ENCODE measurements at places on chromosomes 7 and 10. TPM values are rescaled to one million over a fixed set of nuclear protein-coding genes. Genes with fewer than 3 reads are reported as not detected.
A peak's percentile ranks its signal among the peaks of the same experiment; 100 is the strongest.

GRCh38 chr7:128873234-128873633, 10.6 kb downstream of the ATP6V1F start:
- H3K4me3 ChIP-seq = no peak overlapping the region
- no peaks in the 10 kb centered on the region for H3K36me3 ChIP-seq
- no peak overlapping the region for H3K27ac ChIP-seq
- H3K27me3 ChIP-seq = peaks cover 25% of the 10 kb centered on the region
- DNase-seq = no peak

- H3K27me3 ChIP-seq = peaks cover 15% of the 10 kb centered on the region
- no peak overlapping the region for H3K4me3 ChIP-seq
- H3K36me3 ChIP-seq = no peaks in the 10 kb centered on the region
- no peak overlapping the region for H3K27ac ChIP-seq
Observed at GRCh38 chr10:77943121-77943901, 16.8 kb upstream of the DLG5 start.

- H3K27me3 ChIP-seq = peaks cover 37% of the 10 kb centered on the region
- H3K36me3 ChIP-seq = no peaks in the 10 kb centered on the region
- no peak for DNase-seq
- H3K4me3 ChIP-seq = no peak overlapping the region
Observed at GRCh38 chr10:113225903-113226302, 275.9 kb downstream of the TCF7L2 start.

GRCh38 chr10:52463826-52464225, 149.7 kb downstream of the DKK1 start:
- no peaks in the 10 kb centered on the region for H3K36me3 ChIP-seq
- H3K4me1 ChIP-seq = no peaks in the 10 kb centered on the region
- H3K27ac ChIP-seq = no peak overlapping the region
- no peak for DNase-seq

GRCh38 chr7:129990403-129991192, 37.8 kb upstream of the UBE2H start:
- peaks cover 3% of the 10 kb centered on the region for H3K27me3 ChIP-seq
- H3K4me1 ChIP-seq = no peaks in the 10 kb centered on the region

- no peak overlapping the region for H3K4me3 ChIP-seq
- H3K27ac ChIP-seq = no peak overlapping the region
- no peaks in the 10 kb centered on the region for H3K4me1 ChIP-seq
- peaks cover 5% of the 10 kb centered on the region for H3K36me3 ChIP-seq
Observed at GRCh38 chr7:139948587-139949335, 114.0 kb downstream of the PARP12 start.

DNA sequence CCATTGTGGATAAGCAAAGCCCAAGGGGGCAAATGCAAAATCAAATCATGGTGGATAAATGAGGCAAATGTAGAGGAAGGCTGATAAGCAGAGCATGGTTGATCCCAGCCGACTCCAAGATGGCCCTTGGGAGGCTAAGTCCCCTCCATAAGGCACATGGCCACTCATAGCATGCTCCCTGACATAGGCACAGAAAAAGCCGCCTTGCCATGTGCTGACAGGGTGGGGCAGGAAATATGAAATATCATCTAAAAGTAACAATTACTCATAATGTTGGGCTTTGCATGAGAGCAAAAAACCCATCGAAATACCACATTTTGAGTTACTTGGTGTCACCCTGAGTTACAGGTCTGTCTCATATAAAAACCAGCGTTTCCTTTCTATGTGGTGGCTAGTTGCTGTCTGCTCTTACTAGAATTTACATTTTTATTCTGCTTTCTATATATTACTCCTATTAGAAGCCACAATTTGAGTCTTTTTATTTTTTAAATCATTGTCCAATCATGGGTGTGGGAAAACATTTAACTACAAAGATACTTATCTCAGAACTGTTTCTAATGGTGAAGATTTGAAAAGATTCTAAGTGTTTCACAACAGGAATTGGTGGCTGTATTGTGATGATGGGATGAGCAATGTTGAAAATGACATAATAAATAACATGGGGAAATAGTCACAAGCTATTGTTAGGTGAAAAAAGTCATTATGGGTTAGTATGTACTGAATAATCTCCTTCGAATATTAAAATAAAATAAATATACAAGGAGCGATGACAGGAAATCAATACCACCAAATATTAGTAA, 102.7 kb downstream of the CUBN start:
- peaks cover 2% of the 10 kb centered on the region for H3K36me3 ChIP-seq
- H3K27me3 ChIP-seq = peaks cover 2% of the 10 kb centered on the region
- H3K4me1 ChIP-seq = peaks cover 84% of the 10 kb centered on the region
- DNase-seq = peak; percentile 91

GRCh38 chr7:130721486-130722277, 12.3 kb downstream of the KLF14 start:
- no peaks in the 10 kb centered on the region for H3K36me3 ChIP-seq
- no peak overlapping the region for H3K4me3 ChIP-seq
- H3K27me3 ChIP-seq = peaks cover 32% of the 10 kb centered on the region
- peak; percentile 50 for DNase-seq
- H3K27ac ChIP-seq = no peak overlapping the region
- H3K4me1 ChIP-seq = no peaks in the 10 kb centered on the region

DNA sequence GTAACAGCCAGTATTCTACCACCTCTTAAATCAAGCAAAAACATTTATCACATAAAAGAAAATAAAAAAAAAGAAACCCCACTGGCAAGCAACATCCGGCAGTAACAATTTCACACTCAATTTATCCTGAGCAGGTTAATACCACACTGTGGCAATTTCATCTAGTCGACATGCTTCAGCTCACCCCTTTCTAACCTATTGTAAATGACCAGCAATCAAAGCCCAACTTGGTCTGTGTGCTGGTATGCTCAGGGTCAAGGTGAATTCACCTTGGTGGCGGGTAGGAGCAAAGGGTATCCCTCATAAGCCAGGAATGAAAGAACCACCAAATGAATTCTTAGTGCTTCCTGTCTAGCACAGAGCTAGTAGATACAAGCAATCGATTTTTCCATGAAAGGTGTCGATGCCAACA, 109.1 kb upstream of the AFAP1L2 start:
- H3K27me3 ChIP-seq = no peaks in the 10 kb centered on the region
- H3K36me3 ChIP-seq = peaks cover 20% of the 10 kb centered on the region
- no peak for DNase-seq

GRCh38 chr10:18473424-18474117, 177.8 kb downstream of the NSUN6 start:
- H3K27me3 ChIP-seq = no peaks in the 10 kb centered on the region
- no peak overlapping the region for H3K27ac ChIP-seq
- H3K4me3 ChIP-seq = no peak overlapping the region
- peaks cover 7% of the 10 kb centered on the region for H3K4me1 ChIP-seq
- no peak for DNase-seq

GRCh38 chr10:131815266-131816156, 85.3 kb upstream of the PPP2R2D start:
- no peaks in the 10 kb centered on the region for H3K27me3 ChIP-seq
- no peaks in the 10 kb centered on the region for H3K36me3 ChIP-seq
- H3K4me3 ChIP-seq = no peak overlapping the region

DNA sequence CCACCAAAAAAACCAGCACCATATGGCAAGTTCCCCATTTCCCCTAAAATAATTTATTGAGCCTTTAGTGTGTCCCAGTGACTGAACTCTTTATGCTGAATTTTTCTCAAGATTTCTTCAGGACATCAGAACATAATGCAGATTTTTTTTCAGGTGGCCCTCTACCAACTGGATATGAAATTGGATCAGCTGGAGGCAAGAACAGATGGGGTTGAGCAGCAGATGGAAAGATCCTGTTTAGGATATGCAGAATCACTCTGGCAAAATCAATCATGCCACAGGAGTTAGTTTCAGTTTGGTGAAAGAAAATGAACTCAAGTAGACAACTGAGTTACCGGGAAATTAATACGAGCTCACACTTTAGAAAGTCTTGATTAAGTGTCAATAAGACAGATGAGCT, 761.5 kb upstream of the C7orf33 start:
- no peak overlapping the region for H3K27ac ChIP-seq
- no peaks in the 10 kb centered on the region for H3K4me1 ChIP-seq
- no peak for DNase-seq
- H3K36me3 ChIP-seq = no peaks in the 10 kb centered on the region
- no peak overlapping the region for H3K4me3 ChIP-seq

GRCh38 chr7:67807826-67808225, 811.2 kb downstream of the TYW1 start:
- H3K4me3 ChIP-seq = no peak overlapping the region
- no peaks in the 10 kb centered on the region for H3K27me3 ChIP-seq
- H3K4me1 ChIP-seq = no peaks in the 10 kb centered on the region
- DNase-seq = no peak

DNA sequence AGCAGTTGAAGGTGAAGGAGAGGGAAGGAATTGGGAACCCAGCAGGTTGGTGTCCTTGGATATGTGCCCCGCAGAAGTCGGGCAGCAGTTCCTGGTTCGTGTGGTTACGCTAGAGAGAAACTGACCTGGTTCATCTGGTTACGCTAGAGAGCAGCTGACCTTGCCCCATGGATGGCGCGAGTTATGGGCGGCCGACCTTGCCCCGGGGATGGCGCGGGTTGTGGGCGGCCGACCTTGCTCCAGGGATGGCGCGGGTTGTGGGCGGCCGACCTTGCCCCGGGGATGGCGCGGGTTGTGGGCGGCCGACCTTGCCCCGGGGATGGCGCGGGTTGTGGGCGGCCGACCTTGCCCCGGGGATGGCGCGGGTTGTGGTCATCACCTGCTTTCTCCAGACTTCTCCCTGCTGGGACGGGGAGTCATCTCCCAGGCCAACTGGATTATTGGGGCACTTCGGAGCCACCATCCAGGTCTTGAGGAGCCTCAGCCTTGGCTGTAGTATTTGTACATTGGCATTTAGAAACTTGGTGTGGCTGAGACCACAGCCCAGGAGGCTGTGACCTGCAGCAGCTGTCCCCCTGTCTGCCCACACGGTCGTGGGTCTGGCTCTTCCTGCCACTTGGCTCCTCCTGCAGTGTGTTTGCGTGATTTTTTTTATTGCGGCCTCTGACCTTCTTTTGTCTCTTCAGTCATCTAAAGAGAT, 6.1 kb downstream of the GET4 start:
- H3K27ac ChIP-seq = no peak overlapping the region
- H3K4me1 ChIP-seq = peaks cover 12% of the 10 kb centered on the region
- DNase-seq = no peak
- H3K36me3 ChIP-seq = peaks cover 6% of the 10 kb centered on the region

- H3K4me1 ChIP-seq = no peaks in the 10 kb centered on the region
- no peaks in the 10 kb centered on the region for H3K27me3 ChIP-seq
- H3K4me3 ChIP-seq = no peak overlapping the region
- no peak overlapping the region for H3K27ac ChIP-seq
- no peak for DNase-seq
- no peaks in the 10 kb centered on the region for H3K36me3 ChIP-seq
Observed at GRCh38 chr10:121351540-121351939, 246.7 kb downstream of the FGFR2 start.

GRCh38 chr7:3244241-3244814, 56.7 kb upstream of the SDK1 start:
- no peak overlapping the region for H3K4me3 ChIP-seq
- H3K4me1 ChIP-seq = no peaks in the 10 kb centered on the region
- H3K27ac ChIP-seq = no peak overlapping the region
- no peaks in the 10 kb centered on the region for H3K36me3 ChIP-seq

GRCh38 chr7:45084901-45085618, 3.7 kb downstream of the NACAD start:
- peaks cover 13% of the 10 kb centered on the region for H3K27me3 ChIP-seq
- H3K27ac ChIP-seq = no peak overlapping the region
- H3K36me3 ChIP-seq = no peaks in the 10 kb centered on the region
- DNase-seq = no peak

DNA sequence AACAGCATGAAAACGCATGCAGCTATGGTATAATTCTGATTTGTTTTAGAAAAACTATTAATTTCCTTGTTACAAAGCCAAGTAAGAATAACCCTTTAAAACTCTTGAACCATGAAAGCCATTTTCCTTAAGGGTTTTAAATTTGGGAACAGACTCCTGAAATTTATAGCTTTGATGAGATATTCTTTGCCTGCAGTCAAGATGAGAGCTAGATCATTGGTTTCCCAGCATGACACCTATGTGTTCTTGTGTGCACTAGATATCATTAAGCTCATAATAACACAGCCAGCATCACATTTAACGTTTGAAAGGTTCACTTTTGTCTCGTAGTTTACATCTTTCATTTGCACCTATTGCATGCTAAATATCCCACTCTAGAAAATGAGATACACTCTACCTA, 202.2 kb downstream of the PHF14 start:
- H3K36me3 ChIP-seq = no peaks in the 10 kb centered on the region
- H3K27ac ChIP-seq = no peak overlapping the region
- H3K4me1 ChIP-seq = peaks cover 5% of the 10 kb centered on the region
- no peak overlapping the region for H3K4me3 ChIP-seq
- no peak for DNase-seq

DNA sequence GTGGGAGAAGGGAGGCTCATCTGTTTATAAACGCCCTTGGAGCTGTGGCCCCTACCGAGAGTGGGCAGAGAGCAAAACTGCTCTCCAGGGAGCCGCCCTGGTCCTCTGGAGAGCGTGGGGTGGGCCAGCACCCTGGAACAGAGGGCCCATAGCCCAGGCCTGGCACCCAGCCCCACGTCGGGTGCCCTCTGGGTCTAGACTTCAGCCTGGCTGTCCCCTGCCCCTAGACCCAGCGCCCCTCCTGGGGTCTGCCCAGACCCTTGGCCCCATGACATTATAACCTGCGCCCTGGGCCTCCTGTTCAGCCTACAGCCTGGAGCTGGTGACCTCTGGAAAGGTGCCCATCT, 24.7 kb downstream of the GET4 start:
- H3K27ac ChIP-seq = no peak overlapping the region
- no peaks in the 10 kb centered on the region for H3K4me1 ChIP-seq
- no peak for DNase-seq

GRCh38 chr10:46992803-46993561, 81.8 kb downstream of the PTPN20 start:
- H3K4me3 ChIP-seq = no peak overlapping the region
- H3K27ac ChIP-seq = no peak overlapping the region

Gene ATOH7
- total RNA-seq = not detected

Gene WDR86
- not detected for total RNA-seq

Gene TRIL
- total RNA-seq = not detected

Gene CISD1
- total RNA-seq = 32.2 TPM

Gene TMEM168
- total RNA-seq = 18.0 TPM

Gene ADCYAP1R1
- not detected for total RNA-seq

Gene SEMA3E
- total RNA-seq = not detected

Gene CALML5
- total RNA-seq = not detected

Gene PRKCQ
- 51.0 TPM for total RNA-seq

Gene FZD8
- total RNA-seq = 0.18 TPM

Gene PON1
- not detected for total RNA-seq

Gene ERVW-1
- not detected for total RNA-seq

Gene STEAP1B
- total RNA-seq = not detected

Data from activated CD8-positive, alpha-beta memory T cell treated with anti-CD3 and anti-CD28 coated beads, Interleukin-2, amount 10 ng/mL, durations not matched to agents 7 days and 5 days (primary cell).